Uterine smooth muscle cell (primary cell): ENCODE measurements at places on chromosomes 2 and 18. TPM values are rescaled to one million over a fixed set of nuclear protein-coding genes. Genes with fewer than 3 reads are reported as not detected.

SH3BP4 gene
- total RNA-seq: 30.5 and 43.1 TPM in 2 replicates

CRYGC gene
- total RNA-seq: not detected in 2 replicates

SYT4 gene
- total RNA-seq: not detected in 2 replicates

ADCY3 gene
- 32.6 and 47.9 TPM in 2 replicates for total RNA-seq

FAM237A gene
- not detected in 2 replicates for total RNA-seq

FARP2 gene
- total RNA-seq: 26.5 TPM in 2 replicates

IL37 gene
- 0.22 TPM in 1 of 2 replicates, not detected in the other for total RNA-seq

RGPD3 gene
- total RNA-seq: 0.33 and 0.37 TPM in 2 replicates

HSPD1 gene
- total RNA-seq: 316 and 383 TPM in 2 replicates

PLB1 gene
- 1.9 and 3.1 TPM in 2 replicates for total RNA-seq

ATP6V1B1 gene
- 0.55 and 0.62 TPM in 2 replicates for total RNA-seq

CAVIN2 gene
- 1.2 and 4.4 TPM in 2 replicates for total RNA-seq

POTEI gene
- total RNA-seq: not detected in 2 replicates

RNF181 gene
- 255 and 257 TPM in 2 replicates for total RNA-seq

SNRNP27 gene
- total RNA-seq: 46.1 and 61.5 TPM in 2 replicates
